ENCODE measurements at places on chromosomes 7 and 10.

DNA sequence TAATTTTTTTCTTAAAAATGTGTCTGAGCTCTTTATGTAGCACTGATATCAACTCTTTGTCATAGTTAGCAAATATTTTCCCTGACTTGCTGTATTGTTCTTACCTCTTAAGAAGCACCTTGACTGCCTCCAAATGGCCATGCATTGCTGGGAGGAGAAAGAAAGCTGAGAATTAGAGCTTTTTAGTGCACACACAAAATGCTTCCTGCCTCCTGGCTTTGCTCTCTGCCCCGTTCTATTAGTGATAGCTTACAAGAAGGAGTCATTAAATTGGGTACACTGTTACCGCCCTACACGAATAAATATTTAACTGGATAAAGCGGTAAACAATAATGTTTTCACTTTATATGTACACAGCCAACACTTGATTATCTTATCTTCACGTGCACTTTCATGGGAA, 4.1 kb downstream of the ANKRD16 start:
- no peak for DNase-seq

DNA sequence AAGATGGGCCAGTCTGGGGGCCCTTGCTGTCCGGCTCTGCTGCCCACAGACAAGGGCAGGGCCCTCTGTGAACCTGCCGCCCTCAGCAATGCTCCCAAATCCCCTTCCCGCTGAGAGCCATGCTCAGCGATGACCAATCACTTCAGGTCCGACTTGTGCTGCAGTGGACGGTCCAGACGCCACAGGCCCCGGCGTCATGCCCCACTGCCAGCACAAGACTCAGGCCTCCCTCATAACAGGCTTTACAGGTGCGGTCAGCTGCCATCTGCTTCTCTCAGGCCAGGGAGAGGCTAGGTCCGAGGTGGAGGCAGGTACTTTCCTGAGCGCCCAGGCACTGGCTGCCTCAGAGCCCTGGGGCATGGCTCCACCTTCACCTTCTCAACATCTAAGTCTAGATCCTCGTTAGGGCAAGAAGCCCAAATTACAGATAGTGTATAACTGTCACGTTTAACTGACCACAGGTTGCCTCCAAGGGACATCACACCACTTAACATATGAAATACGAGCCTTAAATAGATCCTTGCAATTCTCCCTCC, 393.2 kb downstream of the PTPRN2 start:
- DNase-seq: no peak

DNA sequence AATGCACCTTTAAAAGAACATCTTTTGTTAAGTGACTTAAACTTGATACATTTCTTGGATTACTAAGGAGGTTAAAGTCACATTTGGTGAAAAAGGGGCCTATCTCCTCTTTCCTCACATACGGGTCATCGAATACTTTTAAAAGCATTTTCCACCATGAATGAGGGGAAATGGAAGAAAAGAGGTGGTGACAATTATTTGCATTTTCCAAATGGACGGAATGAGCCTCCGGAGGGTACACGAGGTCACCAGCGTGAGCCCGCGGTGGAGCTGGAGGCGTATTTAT, 1.0 kb upstream of the BMPR1A start:
- DNase-seq: peak; percentile 66

- no peak for DNase-seq
Observed at GRCh38 chr7:71817916-71818315, 594.2 kb downstream of the CALN1 start.

GRCh38 chr10:88528806-88529570, 54.1 kb downstream of the RNLS start:
- no peak for DNase-seq

- no peak for DNase-seq
Observed at GRCh38 chr7:140581411-140581810, 59.2 kb downstream of the DENND2A start.

- peak; percentile 16 for DNase-seq
Observed at GRCh38 chr10:70504521-70505358, 26.2 kb downstream of the PALD1 start.

GRCh38 chr7:106765727-106766355, 99.2 kb upstream of the PIK3CG start:
- DNase-seq: no peak

GRCh38 chr10:11261143-11261542, 243.5 kb downstream of the CELF2 start:
- no peak for DNase-seq

- DNase-seq: no peak
Observed at GRCh38 chr10:114519306-114519669, 115.0 kb upstream of the AFAP1L2 start.

DNA sequence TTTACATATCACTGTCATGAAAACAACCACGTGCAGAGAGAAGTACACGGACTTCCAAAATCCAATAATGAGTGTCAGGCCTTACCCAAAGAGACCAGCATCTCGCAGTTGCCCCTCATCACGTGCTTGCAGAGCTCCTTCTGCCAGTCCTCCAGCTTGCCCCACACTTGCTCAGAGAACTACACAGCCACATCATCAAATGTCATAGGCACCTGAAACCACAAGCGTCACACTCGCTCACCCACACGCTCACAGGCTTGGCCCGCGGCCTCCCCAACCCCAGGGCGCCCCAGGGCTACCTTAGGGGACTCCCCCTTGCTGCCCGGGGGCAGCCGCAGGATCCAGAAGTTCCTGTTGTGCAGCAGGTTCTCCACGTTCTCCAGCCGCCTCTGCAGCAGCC, 123.4 kb upstream of the ZNF746 start:
- no peak for DNase-seq

DNA sequence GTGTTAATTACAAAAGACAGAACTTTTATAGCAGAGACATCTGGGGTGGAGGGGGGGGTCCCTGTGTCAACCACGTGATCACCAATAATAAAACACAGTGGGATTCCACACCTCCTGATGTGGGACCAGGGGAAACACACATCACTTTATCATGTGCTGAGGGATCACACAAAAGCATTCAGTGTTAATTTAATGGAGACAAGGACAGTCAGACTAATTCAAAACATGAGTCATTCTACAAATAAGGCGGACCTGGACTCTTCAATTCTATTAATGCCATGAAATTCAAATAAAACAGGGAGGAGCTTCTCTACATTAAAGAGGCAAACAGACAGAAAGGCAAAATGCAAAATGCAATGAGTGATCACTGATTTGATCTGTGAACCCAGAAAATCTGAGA, 67.3 kb upstream of the PFKP start:
- DNase-seq: no peak

DNA sequence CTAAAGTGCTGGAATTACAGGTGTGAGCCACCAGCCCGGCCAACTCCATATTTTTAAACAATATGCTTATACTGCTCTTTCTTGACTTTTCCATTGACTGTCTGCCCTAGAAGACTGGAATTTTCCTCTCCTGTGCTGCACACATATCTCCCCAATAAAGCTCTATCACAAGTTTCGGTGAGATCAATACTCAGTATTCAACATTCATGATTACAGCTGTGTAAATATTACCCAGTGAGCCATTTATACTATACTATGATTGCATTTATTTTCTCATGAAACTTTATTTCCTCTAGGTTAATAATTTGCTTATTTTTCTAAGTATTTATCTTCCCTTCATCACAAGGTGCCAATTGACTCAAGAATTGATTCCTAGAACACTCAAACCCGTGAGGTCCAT, 48.5 kb upstream of the GRID1 start:
- no peak for DNase-seq

GRCh38 chr7:130925136-130925794, 191.3 kb upstream of the KLF14 start:
- DNase-seq: no peak

DNA sequence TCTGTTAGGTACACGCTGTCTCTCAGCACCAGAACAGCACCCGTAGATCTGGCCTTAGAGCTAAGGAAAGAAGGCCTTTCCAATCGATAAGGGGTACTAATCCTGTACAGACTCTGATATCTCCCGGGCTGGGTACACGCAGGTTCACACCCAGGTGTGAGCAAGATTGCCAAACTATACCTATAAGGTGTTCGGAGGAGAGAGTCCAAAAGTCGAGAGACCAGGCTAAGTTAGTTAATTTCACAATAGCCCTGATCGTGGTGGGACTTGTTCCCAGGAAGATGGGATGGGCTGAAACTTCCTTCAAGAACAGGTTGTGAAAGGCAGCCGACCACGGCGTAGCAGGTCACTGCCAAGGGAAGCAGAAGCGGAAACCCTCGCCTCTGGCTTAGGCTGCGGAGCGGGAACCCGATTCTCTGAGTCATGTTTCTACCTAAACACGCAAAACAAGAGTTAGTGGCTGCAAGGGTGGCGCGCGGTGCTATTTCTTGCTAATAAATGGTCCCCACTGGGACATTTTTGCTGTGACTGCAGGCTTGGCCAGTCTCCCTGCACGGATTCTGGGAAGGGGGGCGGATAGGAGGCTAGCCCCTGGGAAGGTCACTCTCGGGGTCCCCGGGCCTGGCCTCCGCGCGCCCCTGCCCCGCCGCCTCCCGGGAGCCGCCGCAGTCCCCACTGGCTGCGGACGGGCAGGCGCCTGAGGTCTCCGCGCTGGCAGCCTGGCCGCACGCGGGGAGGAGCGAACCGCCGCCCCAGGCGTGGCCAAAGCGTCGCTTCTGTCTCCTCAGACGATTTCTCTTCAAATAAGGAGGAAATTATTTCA, 75.4 kb upstream of the PDSS1 start:
- DNase-seq: no peak

DNA sequence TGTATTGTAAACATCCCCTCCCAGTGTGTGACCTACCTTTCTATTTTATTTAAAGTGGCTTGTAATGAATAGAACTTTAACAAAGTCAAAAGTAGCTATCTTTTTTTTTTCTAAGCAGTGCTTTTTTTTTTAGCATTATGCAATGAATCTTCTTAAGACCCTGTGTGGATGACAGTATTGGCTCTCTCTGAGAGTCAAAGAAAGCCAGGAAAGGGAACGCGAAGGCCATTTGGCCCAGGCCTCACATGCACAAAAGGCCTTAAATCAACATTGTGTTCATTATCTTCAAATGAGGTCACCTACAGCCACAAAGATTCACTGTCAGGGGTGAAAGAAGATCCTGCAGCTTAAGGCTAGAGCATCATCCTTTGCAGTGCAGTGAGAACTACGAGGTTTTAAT, 721.5 kb downstream of the GRID1 start:
- DNase-seq: no peak

- no peak for DNase-seq
Observed at GRCh38 chr7:106050002-106050745, 61.9 kb downstream of the SYPL1 start.

DNA sequence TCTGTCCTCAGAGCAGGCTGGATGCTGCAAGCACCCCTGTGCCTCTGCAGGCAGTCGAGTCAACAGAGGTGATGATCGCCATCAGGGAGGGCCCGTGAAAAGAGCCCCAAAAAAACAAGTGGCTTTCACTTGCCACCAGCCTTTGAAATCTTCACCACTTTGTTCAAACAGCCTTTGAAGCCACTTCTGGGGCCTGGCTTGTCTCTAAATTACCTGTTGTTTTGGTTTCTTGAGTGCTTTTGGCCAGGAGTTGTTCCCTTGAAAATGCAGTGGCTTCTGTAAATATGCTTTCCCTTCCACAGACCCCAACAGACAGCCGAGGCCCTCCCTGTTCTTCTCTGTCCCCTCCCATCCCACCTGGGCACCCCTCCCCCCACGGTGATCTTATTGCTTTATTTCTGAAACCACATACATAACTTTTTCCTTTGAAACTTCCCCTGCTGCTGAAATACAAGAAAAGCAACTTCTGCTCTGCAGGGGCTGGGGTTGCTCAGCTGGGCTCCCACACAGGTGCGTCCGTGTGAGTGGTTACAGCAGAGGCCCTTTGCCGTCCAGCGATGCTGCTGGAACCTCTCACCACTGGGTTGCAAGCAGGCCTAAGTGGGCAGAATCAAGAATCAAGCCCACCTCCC, 283.8 kb upstream of the SHH start:
- no peak for DNase-seq

- DNase-seq: no peak
Observed at GRCh38 chr7:13091974-13092707, 404.7 kb downstream of the ARL4A start.

DNA sequence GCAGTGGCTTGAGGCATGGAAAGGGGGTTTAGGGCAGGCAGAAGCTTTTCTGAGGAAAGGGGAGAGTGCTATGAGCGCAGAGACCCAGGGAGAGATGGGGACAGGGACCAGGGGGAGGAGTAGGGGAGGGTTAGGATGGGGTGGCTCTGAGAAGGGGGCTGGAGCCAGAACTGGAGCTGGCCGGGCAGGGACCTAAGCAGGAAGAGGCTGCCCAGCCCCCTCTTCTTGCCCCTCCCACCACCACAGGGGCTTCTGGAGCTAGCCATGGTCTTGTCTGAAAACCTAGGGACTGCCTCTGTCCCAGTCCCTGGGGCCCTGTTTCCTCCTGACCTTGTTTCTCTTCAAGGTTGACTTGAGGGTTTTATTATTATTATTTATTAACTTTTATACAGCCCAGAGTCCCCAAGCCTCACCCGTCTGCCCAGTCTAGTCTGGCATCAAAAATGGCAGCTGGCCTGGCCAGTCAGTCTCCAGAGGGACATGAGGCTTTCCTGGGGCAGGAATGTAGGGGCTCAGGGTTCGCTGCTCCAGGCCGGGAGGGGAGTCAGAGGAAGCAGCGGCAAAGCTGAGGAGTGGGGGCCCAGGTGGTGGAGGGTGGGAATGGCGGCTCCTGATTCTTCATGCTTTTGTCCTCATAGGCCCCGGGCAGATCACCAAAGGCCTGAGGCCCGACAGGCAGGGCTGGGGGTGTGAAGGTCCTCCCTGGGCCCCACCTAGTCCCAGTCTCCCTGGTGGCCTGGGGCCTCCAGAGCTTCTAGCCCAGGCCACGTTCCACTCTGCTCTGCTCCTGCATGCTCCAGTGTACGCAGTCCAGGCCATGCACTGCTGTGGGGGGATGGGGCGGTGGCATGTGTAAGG, 5.7 kb downstream of the TRIM8 start:
- DNase-seq: no peak

DNA sequence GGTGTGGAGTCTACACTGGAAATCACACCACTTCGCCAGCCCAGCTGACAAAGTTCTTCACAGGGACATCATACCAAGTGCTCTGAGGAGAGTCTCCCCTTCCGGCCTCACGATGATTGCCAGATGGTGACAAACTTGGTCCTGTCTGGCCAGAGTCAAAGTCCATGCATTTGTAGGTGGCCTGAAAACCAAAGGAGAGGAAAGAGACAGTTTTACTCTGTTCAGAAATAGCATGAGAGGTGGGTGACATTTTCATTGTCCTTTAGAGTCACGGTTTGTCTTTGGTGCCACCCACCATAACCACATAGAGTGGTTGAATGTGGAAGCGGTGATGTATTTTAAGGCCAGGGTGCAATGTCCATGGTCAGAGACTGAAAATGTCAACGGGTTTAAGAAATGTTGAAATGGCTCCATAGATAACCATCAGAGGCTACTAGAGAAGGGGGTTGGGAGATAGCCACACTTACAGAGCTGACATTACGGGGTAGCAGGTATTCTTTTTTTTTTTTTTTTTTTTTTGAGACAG, 33.0 kb downstream of the BTBD16 start:
- DNase-seq: no peak

GRCh38 chr10:119313644-119314043, 106.3 kb downstream of the GRK5 start:
- DNase-seq: no peak

DNA sequence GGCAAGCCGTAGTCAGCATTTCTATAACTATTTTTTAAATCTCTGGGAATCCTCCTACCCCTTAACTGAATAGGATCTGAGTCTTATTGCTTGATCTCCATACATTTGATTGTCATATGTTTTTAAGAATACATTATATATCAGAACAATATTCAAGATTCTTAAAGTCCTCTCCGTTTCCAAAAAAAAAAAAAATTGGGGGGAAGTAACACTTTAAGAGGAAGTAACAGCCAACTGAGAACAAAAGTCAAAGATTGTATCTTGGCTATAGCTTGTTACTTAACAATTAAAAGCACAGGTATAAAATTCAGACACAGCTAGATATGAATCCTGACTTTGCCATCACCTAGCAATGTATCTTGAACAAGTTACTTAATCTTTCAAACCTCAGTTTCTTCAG, 169.9 kb upstream of the ADO start:
- no peak for DNase-seq
